GM04504 (cell line): ENCODE measurements at places on chromosomes 12 and 14.

DNA sequence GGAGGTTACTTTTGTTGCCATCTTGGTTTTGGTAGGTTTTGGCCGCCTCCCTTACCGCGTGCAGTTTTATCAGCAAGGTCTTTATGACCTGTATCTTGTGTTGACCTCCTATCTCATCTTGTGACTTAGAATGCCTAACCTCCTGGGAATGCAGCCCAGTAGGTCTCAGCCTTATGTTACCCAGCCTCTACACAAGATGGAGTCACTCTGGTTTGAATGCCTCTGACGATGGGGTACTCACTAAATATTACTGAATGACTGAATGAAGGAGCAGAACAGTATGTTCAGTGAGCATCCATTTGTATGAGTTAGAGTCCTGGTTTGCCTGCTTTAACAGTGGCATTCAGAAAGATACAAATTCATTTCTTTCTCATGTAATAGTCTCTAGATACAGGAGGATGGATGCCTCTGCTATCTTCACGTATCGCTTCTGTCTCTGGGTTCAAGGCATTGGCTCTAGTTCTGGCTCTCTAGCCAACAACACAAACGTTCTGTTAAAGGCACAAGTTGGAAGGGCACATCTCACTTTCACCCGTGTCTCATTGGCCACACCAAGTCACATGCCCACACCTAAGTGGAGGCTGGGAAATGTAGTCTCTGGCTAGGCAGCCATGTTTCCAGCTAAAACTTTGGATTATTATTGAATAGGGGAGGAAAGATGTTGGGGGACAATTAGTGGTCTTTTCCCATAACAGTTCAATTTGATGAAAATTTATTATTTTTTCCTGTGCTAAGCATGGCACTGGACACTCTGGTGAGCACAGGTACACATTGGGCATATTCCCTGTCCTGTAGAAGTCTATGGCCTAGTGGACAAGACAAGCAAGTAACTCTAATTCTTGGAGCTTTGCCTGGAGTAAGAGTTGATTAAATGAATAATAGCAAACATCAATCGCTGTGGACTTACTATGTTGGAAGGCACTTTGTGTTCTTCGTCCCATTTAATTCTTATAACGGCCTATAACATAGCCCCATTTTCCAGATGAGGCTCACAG, 75.2 kb upstream of the RPH3A start:
- DNase-seq, result no peak

- DNase-seq, result no peak
These were observed 403.8 kb downstream of the PCNX1 start for GRCh38 chr14:71311061-71311460.

- DNase-seq, result no peak
These were observed 22.2 kb downstream of the FCF1 start for GRCh38 chr14:74735125-74735524.

DNA sequence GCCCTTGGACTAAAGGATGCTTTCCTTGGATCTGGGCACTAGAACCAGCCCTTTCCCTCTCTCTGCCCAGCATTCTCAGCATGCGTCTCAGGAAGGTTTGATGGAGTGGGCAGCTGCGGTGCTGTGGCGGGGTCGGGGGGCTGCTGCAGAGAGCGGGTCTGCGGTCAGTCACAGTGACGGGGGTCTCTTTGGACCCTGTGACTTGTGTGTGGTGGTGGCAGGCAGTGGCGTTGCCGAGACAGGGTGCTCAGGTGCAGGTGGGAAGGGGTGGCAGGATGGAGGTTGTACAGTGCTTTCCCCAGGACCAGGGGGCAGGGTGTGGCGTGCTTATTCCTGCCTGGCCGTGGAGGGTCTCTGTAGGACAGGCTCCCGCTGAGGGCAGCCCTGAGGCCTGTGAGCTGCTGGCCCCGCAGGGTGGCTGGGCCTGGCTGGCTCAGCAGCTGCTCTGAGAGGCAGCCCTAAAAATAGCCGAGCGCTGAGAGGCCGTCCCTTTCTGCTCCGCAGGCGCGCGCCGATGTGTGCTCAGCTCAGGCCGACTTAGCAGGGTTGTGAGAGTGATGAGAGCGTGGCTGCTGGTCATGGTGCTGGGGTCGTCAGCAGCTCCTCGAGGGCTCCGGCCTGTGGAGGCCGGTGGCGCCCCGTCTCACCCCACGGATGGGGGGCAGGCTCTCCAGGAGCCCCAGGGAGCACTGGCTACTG, 9.7 kb downstream of the PACS2 start:
- DNase-seq, result no peak

- DNase-seq, result no peak
These were observed 202.0 kb upstream of the AMIGO2 start for GRCh38 chr12:47281667-47282171.

- peak; percentile 38 for DNase-seq
These were observed 103.5 kb downstream of the FGD4 start for GRCh38 chr12:32502693-32503502.

DNA sequence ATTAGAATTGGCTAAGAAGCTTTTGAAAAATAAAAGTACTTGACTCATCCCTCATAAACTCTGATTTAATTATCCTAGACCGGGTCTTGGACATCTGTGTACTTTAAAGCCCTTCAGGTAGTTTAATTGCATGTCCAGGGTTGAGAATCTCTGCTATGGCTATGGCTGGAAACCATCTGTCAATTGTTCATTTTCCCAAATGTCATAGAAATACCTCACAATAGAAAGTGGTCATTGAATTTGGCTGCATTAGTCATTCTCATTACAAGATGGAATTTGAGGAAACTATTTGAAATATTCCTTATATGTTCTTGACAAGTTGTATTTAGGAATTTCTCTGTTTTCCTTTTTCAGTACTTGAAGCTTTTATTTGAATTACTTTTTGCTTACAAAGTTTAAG, 111.3 kb downstream of the TSHR start:
- DNase-seq, result no peak

DNA sequence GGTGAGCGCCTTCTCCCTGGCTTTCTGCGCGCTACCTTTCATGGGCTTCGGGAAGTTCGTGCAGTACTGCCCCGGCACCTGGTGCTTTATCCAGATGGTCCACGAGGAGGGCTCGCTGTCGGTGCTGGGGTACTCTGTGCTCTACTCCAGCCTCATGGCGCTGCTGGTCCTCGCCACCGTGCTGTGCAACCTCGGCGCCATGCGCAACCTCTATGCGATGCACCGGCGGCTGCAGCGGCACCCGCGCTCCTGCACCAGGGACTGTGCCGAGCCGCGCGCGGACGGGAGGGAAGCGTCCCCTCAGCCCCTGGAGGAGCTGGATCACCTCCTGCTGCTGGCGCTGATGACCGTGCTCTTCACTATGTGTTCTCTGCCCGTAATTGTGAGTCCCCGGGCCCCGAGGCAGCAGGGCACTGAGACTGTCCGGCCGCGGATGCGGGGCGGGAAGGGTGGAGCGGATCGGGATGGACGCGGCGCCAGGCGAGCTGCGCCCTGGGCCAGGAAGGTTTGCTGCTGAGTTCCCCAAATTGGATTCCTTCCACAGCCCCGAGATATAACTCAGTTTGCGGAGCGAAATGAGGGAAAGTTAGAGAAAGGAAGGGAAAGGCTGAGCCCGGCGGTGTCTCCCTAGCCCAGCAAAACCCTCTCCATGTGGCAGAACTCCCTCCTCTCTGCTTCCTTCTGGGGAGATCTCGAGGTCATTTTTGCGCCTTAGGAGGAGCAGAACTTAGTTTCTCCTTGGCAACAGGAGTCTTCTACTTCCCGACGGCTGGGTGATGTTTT, 972 bp downstream of the PTGDR start:
- no peak for DNase-seq

- no peak for DNase-seq
These were observed 439 bp downstream of the GOLGA5 start for GRCh38 chr14:92794547-92794941.

- no peak for DNase-seq
These were observed 224.9 kb downstream of the NTF3 start for GRCh38 chr12:5656836-5657235.

GRCh38 chr12:128069359-128069997, 197.5 kb upstream of the TMEM132C start:
- DNase-seq, result peak; percentile 31

GRCh38 chr14:21543963-21544362, 17.8 kb upstream of the SALL2 start:
- DNase-seq, result no peak

DNA sequence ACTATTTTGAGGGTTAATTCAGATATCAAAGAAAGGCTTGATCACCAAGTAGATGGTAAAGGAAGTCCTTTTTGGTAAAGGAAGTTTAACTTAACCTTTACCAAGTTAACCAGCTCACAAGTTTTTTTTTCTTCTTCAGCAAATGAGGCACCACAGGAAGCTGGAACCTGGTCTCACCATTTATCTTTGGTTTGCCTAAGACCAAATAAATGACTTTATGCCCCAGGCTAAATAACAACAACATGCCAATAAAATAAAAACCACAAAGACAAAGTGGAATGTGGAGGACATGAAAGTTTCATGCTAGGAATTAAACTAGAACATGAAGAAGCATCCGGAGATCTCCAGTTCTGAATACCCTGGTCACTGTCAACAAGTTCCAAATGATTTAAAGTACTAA, 116.8 kb upstream of the PRICKLE1 start:
- DNase-seq, result no peak

GRCh38 chr12:122646517-122647217, 56.5 kb downstream of the HCAR2 start:
- peak; percentile 63 for DNase-seq

DNA sequence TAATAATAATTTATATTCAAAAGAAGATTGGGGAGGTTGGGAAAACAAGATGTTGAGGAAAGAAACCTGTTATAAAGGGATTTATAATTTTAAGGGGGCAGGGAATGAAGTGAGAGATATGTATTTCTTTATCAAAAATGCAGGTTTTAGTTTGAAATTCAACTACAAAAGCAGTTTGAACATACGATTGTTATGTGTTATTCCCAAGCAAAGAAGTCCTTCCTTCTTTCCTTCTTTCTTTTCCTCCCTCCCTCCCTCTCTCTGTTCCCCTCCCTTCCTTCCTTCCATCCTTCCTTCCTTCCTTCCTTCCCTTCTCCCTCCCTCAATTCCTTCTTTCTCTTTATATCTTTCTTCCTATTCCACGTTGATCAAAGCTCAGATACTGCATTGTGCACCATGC, 173.3 kb downstream of the NOVA1 start:
- no peak for DNase-seq

DNA sequence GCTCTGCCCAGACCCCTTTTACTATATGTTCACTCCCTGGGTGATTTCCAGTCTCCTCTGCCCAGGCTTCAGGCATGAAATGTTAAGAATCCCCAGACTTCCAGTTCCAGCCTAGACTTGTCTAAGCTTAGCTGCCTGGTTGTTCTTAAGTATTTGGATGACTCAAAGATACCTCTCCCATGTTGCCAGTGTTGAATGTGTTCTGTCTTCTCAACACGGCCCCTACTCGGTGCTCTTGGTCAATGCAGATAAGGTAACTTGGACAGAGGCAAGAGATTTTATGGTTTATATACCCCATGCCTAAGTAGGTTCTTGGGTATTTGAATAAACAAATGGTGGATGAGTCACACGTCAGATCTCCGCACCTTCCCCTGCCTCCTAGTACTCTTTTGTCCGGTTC, 13.6 kb downstream of the PIWIL1 start:
- DNase-seq, result no peak

- no peak for DNase-seq
These were observed 89.1 kb downstream of the LRRK2 start for GRCh38 chr12:40313928-40314327.

- peak; percentile 82 for DNase-seq
These were observed 7.5 kb downstream of the HEBP1 start for GRCh38 chr12:12992418-12993130.

GRCh38 chr12:59678759-59679411, 83.1 kb downstream of the SLC16A7 start:
- DNase-seq, result no peak

DNA sequence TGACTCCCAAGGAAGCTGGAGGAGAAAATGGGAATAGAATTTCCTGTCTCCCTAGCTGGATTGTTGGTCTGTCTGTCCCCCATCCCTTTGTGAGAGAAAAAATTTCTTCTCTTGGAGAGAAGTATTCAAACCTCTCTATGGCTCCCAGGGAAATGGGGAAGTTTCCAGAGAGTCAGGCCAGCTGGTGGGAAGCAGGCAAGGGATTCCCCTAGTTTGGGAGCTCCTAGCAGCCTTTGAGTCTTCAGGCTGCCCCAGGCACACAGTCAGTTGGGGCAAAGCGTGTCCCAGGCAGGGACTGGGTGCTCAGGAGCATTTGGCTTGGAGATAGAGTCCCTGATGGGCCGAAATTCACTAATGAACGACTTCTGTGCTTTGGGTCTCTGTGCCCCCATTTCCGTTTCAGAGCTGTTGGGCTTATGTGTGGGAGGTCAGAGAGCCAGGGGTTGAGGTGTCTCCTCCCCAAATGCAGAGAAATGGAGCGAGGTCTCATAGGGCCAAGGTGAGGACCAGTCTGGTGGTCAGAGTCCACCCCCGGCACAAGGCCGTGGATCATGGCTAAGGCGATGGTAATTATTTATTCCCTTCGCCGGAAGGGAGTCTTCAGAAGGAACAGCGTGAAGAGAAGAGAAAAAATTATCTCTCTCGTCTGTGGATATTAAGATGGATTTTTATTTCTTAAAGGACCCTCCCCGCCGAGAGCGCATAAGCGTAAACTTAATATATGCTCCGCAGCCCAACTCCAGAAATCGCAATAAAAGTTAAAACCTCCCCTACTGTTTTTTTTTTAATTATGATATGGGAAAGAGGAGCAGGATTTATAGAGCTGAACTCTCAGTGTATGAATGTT, 6.6 kb upstream of the HOXC9 start:
- no peak for DNase-seq

GRCh38 chr12:67853204-67853603, 136.0 kb upstream of the IFNG-AS1 start:
- peak; percentile 69 for DNase-seq

DNA sequence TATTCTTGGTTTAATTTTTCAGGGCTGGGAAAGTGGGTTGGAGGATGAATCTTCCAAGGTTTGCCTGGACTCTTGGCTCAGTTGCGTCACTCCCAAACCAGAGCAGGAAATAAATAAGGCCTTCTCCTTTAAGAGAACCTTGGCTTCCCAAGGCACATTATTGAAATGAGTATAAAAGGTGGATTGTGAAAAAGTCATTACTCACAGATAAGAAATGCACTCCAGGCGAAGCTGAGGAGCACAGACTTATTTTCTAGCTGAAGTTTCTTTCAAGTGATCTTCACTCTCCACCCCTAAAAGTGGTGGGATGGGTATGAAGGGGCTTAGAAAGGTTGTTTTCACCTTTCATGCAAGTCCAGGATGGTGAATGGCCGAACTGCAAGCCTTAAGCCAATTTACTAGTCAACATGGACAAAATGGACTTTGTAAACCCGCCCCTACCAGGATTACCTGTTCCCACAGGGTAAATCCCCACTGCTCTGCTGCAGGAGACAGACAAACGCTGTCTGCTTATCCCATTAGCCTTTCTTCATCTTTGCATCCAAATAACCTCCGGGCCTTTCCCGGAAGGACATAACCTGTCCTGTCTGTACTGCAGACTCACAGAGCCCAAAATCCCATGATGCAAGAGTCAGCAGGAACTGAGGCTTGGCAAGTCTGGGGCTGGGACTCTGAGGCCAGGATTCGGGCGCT, 207.6 kb downstream of the BCL11B start:
- no peak for DNase-seq

GRCh38 chr12:29167988-29168387, 18.9 kb downstream of the FAR2 start:
- DNase-seq, result no peak
